ENCODE measurements at places on chromosomes 6 and 20.

GRCh38 chr6:116667623-116668022, 943 bp downstream of the ZUP1 start:
- DNase-seq = no peak

GRCh38 chr6:29255530-29255929, 46.0 kb upstream of the OR14J1 start:
- DNase-seq = no peak

GRCh38 chr6:41675992-41676391, 37.7 kb downstream of the MDFI start:
- no peak for DNase-seq

- DNase-seq = no peak
Measured at GRCh38 chr6:113184291-113184690, 672.9 kb upstream of the MARCKS start.

GRCh38 chr6:63964366-63964765, 328.8 kb downstream of the PHF3 start:
- no peak for DNase-seq

- DNase-seq = no peak
Measured at GRCh38 chr6:159966339-159966738, 2.5 kb upstream of the IGF2R start.

DNA sequence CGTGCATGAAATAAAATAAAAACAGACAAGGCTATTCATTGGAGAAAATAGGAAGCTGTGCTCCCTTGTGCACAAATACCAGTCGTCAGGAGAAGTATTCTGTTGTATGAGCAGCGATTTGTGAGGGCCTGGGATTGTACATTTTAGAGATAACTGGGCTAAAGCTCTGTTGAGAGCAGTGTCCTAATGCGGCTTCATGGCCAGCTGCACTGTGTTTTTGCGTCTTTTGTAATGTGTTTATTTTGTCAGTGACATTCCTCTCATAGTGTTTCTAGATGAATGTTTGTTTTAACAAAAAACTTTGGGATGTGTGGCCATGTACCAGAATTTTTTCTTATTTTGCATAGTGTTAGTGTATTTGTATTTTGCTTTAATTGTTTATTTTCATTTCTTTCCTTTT, 14.8 kb downstream of the ERMARD start:
- DNase-seq = no peak

GRCh38 chr6:156796627-156797026, 19.4 kb downstream of the ARID1B start:
- DNase-seq = no peak

DNA sequence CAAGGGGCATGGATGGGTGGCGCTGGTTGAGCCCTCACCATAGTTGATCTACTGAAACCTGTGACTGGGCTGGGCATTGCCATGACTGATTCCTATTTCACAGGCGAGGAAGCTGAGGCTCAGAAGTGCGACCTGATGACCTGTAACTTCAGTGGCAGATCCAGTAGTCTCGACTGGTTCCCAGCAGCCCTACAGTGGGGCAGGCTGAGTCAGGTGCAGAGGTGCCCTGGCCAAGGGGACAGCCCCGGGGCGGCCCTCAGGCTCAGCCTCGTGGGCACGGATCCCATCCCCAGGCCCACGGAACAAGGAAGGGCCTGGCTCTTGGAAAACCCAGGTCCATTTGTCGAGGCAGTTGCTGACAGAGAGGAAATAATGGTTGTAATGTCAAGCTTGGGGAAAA, 283.0 kb downstream of the CDH4 start:
- no peak for DNase-seq

DNA sequence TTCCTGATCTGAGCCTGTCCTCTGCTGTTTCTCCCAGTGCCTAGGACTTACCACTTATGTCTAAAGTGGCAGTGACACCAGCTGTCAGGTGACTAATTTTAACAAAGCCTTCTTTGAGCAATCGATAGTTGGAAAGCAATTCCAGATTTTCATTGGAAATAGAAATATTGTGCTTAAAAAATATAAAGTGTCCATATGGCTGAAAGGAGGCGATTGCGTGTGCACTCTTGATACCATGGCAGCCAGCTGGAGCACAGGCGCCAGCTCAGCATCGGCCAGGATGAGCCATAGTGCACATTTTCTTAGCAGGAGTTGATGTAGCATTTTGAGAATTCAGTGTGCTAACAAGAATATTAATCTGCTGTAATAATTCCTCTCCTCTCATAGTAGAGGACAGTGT, 70.0 kb downstream of the LRRC1 start:
- no peak for DNase-seq

- DNase-seq = no peak
Measured at GRCh38 chr6:109456111-109456583, 575 bp upstream of the MICAL1 start.

DNA sequence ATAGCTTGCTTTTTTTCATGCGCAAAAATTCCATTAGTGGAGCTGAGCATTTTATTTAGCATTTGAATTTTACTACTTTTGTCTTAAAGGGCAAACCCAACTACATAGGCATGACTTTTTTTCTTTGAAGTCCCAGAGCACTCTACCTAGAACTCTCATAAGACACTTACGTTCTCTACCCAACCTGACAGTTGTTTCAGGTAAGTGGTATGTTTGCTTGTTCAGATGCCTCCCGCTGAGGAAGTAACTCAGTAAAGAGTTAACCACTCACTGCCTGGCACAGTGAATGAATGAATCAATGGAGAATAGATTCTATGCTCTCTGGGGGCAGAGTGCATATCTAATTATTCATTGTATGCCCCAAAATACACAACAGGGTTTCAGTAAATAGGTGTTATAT, 212.3 kb upstream of the PRDM1 start:
- no peak for DNase-seq

DNA sequence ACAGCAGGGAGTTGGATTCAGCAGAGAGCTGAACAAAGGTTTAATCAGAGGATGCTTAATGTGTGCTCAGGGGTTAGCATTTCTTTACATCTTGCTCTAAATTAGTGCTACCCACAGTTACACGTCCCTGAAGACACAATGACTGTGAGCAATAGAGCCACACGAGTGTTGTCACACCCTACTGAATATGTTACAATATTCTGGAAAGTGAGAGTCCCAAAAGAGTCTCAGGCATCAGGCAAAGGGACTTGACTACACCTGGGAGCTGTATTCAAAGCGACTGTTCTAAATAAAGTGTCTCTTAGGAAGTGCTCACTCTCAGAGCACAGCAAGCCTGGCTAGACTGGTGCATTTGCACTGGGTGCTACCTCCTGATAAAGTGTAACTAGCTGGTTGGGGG, 108.7 kb downstream of the GRM4 start:
- no peak for DNase-seq

DNA sequence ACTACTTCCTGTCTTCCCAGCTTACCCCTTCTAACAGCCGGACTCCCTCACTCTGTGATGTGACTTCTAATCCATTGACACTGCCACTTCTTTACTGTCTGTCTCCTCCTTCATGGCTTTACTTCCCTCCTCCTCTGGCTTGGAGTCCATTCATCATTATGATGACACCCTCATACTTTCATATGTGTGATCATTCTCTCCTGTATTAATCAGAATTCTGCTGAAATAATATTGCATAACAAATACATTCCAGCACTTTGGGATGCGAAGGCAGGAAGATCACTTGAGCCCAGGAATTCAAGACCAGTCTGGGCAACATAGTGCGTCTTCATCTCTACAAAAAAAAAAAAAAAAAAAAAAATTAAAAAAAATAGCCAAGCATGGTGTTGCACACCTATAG, 147.9 kb upstream of the BTBD3 start:
- no peak for DNase-seq

DNA sequence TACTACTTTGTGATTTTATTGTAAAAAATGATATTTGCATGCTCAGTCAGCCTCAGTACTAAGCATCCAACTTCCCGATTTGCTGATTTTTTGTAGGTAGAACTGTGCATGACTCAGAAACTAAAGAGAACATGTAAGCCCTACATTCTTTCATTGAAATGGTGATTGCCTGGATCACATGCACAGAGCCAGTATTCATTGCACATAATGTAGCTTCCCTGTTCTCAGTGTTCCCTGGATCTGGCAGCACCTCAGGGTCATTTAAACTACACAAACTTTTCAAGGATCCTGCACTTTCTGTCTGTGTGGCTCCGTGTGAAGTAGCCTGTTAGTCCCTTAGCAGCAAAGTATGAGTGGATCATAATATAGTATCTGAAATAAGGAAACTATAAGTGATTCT, 422.9 kb upstream of the AGPAT4 start:
- no peak for DNase-seq

GRCh38 chr20:21707999-21708737, 2.7 kb downstream of the PAX1 start:
- DNase-seq = no peak

DNA sequence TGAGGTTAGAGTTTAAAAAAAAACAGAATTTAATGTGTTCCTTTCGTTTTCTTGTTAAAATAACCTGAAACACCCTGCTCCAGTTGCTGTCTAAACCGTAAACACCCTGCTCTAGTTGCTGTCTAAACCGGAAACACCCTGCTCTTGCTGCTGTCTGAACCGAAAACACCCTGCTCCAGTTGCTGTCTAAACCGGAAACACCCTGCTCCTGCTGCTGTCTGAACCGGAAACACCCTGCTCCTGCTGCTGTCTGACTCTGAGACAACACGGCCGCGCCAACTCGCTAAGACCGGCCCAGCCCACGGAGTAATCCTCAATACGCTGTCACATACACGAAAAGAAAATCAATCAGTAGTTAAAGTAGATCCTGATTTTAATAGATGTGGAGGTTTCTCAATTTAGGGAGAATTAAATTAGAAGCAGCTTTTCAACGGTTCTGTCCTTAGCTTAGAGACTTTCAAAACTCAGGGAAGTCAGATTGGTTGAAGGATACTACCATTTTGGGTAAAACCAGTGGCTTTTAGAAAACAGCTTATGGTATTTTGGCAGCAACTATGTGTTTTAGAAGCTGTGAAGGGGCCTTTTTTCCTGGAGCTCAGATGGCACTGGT, 98.3 kb downstream of the RAMACL start:
- peak; percentile 55 for DNase-seq

GRCh38 chr20:17558154-17558940, 11.5 kb upstream of the DSTN start:
- peak; percentile 38 for DNase-seq

GRCh38 chr6:80441131-80441530, 334.7 kb downstream of the BCKDHB start:
- DNase-seq = no peak

DNA sequence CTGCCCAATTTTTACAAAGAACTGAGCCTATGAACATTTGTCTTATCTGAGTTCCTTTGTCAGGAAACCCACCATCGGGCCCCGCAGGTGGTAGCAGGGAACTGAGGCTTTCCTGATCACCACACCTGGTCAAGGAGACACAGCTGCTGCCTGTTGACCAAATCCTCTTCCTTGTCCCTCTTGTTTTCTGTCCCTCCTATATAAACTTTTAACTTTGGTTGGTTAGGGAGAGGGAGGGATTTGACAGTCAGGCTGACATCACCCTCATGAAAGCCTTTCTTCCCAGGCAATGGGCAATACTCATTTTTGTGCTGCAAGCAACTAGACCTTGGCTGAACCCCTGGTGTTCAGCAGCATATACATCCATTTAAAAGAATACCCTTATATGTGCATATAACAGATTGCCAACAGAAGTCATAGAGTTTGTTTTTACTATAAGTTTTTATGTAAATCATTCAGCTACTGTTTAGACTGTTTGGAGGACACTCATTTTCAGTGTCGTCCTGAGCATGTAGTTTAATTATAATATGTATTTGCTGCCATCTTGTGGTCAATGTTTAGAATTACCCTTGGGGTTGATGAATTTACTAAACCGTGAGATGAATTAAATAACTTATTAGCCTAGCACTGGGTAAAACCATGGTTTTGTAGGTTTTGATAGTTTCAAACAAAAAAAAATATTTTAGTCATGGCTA, 17.0 kb downstream of the CRISP1 start:
- DNase-seq = no peak

- DNase-seq = no peak
Measured at GRCh38 chr6:158646023-158646910, 1.7 kb upstream of the DYNLT1 start.

- DNase-seq = no peak
Measured at GRCh38 chr20:3277686-3278465, 38.9 kb upstream of the SLC4A11 start.

GRCh38 chr6:125379174-125379573, 77.4 kb upstream of the HDDC2 start:
- DNase-seq = no peak

GRCh38 chr6:157145656-157146285, 177.5 kb downstream of the TMEM242 start:
- DNase-seq = no peak

DNA sequence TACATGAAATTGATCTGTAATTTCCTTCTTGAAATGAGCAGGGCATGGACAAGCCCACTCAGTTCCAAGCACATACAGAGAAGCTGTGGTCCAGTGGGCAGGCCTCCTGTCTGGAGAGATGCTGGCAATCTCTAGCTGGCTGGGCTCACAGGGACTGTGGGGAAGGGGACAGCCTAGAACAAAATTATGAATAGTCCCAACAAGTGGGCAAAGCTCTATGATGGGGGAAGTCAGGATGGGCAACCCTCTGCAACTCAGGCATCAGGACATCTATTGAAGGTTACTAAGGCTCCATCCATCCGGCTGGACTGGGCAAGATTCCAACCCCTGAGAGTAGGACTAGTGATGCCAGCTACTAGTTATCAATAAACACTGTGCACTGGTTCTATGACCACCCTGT, 40.9 kb downstream of the TRERF1 start:
- DNase-seq = no peak

DNA sequence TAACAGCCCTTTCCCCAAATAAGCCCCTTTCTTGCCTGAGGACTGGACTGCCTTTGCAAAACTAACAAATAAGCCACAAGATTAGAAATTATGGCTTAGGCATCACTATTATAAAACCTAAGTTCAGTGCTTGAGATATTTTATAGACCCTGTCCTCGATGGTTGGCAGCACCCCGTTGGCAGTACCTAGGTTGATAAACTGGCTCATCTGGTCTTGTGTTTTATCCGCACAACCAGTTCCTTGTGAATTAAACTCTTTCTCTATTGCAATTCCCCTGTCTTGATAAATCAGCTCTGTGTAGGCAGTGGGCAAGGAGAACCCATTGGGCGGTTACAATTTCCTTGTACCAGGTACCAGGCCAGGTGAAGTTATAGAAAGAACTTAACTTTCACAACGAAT, 6.6 kb downstream of the LRP11 start:
- no peak for DNase-seq

- no peak for DNase-seq
Measured at GRCh38 chr6:56814802-56815201, 140.1 kb upstream of the BEND6 start.

DNA sequence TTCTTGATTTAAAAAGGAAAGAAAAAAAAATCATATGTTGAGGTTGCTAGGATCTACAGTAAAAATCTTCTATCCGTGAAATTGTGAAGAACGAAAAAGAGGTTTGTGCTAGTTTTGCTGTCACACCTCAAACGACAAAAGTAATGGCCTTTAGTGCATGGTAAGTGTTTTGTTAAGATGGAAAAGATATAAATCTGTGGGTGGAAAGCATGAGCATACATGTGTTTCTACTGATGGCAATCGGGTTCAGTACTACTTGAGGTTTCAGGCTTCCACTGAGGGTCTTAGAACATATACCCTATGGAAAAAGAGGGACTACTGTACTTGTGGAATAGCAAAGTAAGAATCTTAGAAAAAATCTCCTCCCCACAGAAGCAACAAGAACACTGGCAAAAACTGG, 58.0 kb downstream of the AHI1 start:
- no peak for DNase-seq

GRCh38 chr6:3738381-3739131, 13.0 kb downstream of the PXDC1 start:
- DNase-seq = no peak
